ENCODE measurements at places on chromosomes 5 and 9.

GRCh38 chr5:36928947-36929346, 52.4 kb downstream of the NIPBL start:
- no peak for DNase-seq

DNA sequence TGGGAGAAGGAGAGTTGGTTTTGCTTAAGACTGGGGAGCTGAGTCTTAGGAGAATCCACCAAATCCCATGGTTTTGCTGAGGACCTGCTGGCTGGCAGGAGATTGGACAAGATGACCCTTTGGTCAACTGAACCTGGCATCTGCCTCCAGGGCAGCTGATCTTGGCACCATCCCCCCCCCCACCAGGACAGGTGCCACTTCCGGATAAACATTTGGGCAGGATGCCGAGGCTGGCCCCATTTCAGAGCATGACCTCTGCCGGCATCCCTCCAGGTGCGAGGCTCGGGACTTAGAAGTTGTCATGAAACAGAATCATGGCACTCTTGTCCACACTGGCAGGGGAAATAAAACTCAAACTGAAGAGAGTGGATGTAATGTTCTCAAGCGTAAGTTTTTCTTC, 165.6 kb downstream of the MACROH2A1 start:
- DNase-seq, result no peak

DNA sequence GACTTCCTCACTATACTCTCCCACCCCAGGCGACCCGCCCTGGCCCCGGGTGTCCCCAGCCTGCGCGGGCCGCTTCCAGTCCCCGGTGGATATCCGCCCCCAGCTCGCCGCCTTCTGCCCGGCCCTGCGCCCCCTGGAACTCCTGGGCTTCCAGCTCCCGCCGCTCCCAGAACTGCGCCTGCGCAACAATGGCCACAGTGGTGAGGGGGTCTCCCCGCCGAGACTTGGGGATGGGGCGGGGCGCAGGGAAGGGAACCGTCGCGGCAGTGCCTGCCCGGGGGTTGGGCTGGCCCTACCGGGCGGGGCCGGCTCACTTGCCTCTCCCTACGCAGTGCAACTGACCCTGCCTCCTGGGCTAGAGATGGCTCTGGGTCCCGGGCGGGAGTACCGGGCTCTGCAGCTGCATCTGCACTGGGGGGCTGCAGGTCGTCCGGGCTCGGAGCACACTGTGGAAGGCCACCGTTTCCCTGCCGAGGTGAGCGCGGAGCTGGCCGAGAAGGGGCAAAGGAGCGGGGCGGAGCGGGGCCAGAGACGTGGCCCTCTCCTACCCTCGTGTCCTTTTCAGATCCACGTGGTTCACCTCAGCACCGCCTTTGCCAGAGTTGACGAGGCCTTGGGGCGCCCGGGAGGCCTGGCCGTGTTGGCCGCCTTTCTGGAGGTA, 2.1 kb downstream of the CA9 start:
- DNase-seq, result no peak

DNA sequence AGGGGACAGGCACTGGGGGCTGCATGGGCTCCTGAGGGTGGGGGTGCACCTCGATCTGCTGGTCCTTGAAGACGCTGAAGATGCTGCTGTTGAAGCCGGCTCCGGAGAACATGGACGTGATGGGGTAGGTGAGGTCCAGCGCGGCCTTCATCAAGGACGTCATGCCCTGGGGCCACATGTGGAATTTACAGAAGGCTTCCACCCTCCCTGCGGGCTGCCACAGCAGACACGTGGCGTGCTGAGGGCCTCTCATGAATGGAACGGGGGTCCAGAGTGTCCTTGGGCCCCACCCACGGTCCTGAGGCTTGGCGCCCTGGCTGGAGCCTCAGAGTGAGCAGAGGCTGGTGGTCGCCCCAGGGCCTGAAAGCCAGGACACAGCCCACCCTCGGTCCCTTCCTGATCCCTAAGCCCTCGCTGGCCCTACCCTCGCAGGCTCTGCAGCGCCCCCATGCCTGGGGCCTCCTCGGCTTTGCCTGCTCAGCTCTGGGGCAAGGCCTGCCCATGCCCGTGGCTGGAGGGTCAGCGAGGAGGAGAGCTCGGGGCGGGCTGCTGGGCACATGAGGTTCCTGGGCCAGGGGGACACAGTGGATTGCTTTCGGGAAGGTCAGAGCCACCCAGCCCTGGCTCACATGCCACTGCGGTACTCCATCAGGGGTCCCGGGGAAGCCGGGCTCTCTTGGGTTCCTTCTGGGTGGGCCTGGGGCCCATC, 5.3 kb upstream of the NSMF start:
- no peak for DNase-seq

GRCh38 chr5:104845541-104845940, 1283.0 kb upstream of the NUDT12 start:
- no peak for DNase-seq

DNA sequence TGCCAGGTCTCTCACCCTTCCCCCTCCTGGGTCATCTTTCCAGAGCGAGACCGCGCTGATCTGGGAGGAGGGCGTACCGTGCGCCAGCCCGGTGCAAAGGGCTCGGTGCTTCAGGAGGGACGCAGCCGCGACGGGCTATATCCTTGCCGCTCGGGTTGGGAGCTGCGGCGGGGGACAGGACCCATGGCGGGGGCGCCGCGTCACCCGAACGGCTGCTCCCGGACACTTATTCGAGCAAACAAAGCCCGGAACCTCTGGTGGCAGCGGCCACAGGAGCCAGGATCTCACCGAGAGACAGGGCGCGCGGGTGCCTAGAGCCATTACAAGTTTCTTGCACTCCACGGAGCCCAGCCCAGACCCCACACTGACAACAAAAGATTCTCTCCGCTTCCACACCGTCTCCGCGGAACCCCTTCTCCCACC, 1.3 kb downstream of the SEMA6A start:
- no peak for DNase-seq

GRCh38 chr9:77839459-77840140, 191.5 kb upstream of the GNA14 start:
- peak; percentile 50 for DNase-seq

GRCh38 chr5:172646716-172647285, 5.7 kb downstream of the NEURL1B start:
- DNase-seq, result peak; percentile 25

DNA sequence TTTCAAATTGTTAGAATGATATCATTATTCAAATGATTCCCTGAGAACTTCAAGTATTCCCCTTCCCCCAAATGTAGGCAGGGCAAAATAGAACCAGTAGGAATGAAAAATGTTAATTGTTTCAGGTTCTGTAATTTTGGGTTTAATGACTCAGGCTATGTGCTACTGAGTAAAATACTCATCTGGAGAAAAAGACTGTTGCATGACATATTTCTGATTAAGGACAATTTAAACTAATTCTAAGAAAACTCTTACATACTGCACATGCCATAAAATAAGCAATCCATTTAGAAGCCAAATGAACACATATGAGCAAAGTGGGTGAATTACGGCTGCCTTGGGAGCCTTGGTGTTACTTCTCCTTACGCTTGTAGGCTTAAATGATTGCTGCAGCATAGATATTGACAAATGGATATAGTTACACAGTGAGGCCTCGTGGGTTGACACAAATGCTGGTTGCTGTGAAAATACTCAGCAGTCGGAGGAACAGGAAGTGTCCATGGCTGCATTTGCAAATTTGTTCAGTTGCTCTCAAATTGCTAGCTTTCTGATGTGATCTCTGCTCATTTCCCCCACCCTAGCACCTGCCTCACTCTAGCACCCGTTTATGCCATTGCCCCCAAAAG, 174.9 kb upstream of the DMAC1 start:
- no peak for DNase-seq

GRCh38 chr9:78365748-78366697, 69.1 kb downstream of the PSAT1 start:
- DNase-seq, result no peak

GRCh38 chr5:136518174-136518573, 152.8 kb upstream of the TRPC7 start:
- DNase-seq, result no peak

DNA sequence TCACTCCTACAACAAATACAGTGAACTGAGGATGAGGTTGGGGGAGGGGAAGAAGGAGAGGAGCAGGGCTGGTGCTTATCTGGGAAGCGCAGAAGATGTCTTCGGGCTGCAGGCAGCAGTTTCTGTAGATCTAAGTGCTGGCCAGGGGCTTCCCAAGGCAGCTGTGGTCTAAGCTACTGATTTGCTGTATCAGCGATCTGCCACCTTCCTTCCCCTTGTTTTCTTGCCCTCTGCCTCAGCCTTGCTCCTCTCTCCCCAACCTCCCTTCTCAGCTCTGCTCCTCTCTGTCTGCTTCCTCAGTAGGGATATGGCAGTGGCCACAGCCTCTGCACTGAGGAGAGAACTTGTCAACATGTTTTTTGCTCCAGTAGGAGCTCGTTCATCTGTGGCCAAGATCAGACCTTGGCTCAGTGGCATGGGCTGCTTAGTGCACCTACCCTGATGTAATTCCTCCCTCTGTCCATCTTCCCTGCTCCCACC, 42.8 kb upstream of the IL6ST start:
- DNase-seq, result no peak

DNA sequence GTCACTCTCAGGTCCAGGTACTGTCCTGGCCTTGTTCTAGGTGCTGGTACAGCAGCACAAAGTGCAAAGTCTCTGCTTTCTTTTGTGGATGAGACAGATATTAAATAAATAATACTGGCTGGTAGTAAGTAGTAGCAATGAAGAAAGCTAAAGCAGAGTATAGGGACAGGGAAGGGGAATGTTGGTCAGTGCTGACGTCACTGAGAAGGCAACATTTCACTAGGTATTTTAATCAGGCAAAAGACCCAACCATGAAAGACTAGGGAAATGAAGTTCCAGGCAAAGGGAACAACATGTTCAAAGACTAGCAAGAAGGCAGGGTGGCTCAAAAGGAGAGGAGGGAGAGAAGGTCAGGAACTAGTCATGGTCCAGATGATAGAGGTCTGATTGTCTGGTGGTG, 388.2 kb downstream of the YTHDC2 start:
- no peak for DNase-seq

GRCh38 chr9:93664549-93665120, 88.3 kb downstream of the PHF2 start:
- no peak for DNase-seq

GRCh38 chr9:35712762-35713400, 19.1 kb downstream of the TLN1 start:
- no peak for DNase-seq

GRCh38 chr9:127991017-127991756, 10.4 kb upstream of the EEIG1 start:
- DNase-seq, result peak; percentile 79

GRCh38 chr5:179919487-179920060, 11.9 kb upstream of the TBC1D9B start:
- no peak for DNase-seq

- no peak for DNase-seq
Measured at GRCh38 chr5:65395526-65396155, 86.1 kb downstream of the ADAMTS6 start.

All from HepG2 (cell line).